ENCODE measurements at places on chromosomes 13 and 19.

- DNase-seq, result peak; percentile 38
Observed at GRCh38 chr19:46766569-46767317, 20.5 kb upstream of the STRN4 start.

- DNase-seq, result no peak
Observed at GRCh38 chr13:97892717-97893116, 60.8 kb upstream of the IPO5 start.

- no peak for DNase-seq
Observed at GRCh38 chr19:54026656-54027055, 35.2 kb downstream of the CACNG6 start.

GRCh38 chr13:106277484-106278154, 257.8 kb downstream of the EFNB2 start:
- no peak for DNase-seq

DNA sequence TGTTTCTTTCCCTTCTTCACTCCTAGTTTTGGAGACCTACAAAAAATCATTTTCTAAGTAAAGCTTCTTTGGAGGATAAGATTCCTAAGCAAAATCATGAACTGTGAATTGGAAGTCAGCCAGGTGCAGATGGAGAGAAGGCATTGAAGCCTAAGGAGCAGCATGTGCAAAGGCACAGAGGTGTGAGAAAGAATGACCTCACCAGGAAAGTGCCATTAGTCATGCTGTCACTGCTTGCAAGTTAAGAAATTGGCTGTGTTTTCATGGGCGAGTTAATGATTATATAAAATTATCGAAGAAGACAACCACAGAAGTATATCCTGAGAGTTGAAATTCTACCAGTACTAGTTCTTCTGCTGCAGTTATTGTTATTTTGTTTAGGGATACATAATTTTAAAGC, 80.3 kb upstream of the KLHL1 start:
- DNase-seq, result no peak

- no peak for DNase-seq
Observed at GRCh38 chr13:31204592-31204991, 4.8 kb downstream of the B3GLCT start.

DNA sequence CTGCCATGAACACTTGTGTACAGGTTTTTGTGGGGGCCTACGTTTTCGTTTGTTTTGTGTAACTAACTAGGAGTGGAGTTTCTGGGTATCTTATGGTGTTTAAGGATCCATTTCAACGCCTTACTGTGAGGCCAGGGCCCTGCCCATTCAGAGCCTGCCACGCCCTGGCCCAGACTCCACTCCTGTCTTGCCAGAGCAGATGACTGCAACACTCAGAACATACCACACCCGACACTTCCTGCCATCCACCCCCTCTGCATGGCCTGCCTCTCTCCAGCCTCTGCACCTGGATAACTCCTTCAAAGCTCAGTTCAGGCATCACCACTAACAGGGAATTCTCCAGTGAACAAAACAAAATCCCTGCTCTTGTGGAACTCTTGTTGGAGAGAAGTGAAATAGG, 43.2 kb downstream of the RGCC start:
- DNase-seq, result no peak

DNA sequence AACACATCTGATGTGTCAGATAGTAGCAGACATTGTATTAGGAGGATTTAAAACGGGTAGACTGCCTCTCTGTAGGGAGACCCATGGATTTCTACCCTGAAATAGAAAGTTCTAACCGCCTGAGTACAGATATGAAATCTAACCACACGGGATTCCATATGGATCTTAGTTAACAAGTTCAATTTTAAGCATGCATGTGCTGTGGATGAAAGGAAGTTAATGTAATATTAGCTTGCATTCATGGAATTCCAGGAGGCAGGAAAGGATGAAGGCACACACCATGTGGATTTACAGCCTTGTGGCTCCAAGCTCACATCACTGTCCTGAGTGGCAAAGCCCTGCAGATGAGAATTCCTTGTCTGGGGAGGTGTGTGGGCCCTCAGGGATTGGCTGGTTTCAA, 120.6 kb upstream of the IRS2 start:
- no peak for DNase-seq

GRCh38 chr19:53549340-53549739, 11.4 kb downstream of the ZNF331 start:
- DNase-seq, result no peak

DNA sequence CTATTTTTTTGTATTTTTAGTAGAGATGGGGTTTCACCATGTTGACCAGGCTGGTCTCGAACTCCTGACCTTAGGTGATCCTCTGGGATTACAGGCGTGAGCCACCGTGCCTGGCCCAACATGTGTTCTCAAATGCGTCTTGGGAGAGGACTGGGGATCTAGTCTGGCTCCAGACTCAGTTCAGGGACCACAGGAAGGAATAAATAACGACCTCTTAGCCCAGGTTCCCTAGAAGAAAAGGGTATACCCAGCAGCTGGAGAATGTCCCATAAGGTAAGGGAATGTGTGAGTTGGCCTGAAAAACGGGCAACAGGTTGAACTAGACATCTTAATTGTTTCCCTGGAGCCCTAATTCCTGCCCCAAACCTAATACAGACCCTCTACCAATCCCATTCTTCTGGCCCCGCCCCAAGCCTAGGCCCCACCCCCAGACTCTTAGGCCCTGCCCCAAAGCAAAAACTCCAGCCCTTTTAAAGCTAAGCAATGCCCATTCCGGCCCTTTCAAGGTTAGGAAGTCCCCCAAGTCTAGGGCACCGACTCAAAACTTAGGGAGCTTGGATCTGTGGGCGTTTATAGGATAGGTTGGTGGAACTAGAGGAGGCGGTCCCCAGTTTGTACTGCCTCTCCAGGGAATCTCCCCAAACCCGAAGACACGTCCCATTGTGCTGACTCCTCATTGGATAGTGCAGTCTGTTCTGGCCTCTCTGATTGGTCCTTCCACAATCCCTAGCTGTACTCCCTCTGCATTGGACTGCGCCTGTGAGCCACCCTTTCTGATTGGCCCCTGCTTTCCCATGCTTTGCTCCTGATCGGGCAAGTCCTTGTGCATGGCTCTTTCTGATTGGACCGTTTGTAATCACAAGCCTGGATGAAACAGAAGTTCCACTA, 5.4 kb upstream of the LRFN1 start:
- DNase-seq, result no peak

DNA sequence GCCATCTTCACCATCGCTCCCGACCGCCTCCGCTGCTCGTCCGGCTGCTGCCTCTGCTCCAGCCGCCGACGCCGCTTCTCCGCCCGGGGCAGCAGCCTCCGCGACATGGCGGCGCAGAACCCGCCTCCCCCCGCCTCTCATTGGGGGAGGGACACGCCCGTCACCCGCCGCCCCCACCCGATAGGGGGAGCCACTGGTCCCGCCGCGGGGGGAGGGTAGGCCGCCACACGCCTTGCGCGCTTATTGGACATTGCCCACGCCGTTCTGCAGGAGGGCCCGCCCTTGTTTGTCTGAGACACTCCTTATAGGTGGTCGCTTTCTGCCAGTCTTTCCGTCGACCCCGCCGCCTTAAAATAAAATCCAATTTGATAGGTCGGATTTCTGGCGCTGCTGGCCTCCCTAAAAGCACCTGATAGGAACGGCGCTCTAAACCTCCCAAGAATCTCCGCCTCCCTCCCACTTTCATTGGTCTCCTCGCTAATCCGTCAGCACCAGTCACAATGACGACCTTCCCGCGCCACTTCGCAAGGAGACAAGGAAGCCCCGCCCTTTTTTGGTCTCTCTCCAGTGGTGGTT, at the start of gene HNRNPL:
Gene HNRNPL, minus strand, starts transcription at position 127 of the 576 bp plus-strand sequence. Its CDS starts 20 bp downstream, at position 107.
- DNase-seq, result peak; percentile 100

GRCh38 chr13:85833921-85834320, 34.7 kb upstream of the SLITRK6 start:
- no peak for DNase-seq

DNA sequence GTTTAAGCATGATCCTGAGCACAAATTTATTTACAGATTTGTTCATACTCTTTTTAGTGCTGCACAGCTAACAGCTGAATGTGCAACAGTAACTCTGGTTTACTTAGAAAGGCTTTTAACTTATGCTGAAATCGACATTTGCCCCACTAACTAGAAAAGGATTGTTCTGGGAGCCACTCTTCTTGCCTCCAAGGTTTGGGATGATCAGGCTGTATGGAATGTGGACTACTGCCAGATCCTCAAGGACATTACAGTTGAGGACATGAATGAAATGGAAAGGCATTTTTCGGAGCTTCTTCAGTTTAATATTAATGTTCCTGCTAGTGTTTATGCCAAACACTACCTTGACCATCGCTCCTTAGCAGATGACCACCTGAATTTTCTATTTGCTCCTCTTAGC, 16.0 kb downstream of the ZNF100 start:
- DNase-seq, result no peak

- peak; percentile 1 for DNase-seq
Observed at GRCh38 chr19:47848823-47849473, 10.1 kb upstream of the TPRX2 start.

DNA sequence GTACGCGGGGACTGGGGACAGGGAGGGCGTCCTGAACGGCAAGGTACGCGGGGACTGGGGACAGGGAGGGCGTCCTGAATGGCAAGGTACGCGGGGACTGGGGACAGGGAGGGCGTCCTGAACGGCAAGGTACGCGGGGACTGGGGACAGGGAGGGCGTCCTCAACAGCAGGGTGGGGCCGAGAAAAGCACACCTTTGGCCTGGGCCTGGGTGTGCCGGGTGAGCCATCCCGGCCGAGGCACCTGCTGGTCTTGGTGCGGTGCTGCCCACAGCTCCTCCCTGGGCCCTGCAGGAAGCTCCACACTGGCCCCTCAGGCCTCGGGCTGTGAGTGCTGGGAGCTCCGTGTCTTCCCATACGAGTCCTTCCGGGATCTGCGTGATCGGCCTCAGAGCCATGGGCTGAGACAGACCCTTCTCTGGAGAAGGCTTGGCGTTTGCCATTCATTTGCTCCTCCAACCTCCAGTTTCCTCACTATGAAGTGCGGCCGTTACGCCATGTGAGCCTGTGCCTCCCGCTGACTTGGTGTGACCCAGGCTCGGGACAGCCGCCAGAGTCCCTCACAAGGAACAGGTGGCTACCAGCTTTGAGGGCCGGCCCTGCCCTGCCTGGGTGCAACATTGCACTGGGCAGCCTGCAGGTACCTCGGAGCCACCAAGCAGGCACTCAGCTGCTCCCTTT, 7.8 kb upstream of the ZNF554 start:
- DNase-seq, result no peak

GRCh38 chr19:18291590-18292461, 10.4 kb upstream of the JUND start:
- peak; percentile 69 for DNase-seq

- DNase-seq, result no peak
Observed at GRCh38 chr13:104694397-104694796, 1628.2 kb upstream of the SLC10A2 start.

DNA sequence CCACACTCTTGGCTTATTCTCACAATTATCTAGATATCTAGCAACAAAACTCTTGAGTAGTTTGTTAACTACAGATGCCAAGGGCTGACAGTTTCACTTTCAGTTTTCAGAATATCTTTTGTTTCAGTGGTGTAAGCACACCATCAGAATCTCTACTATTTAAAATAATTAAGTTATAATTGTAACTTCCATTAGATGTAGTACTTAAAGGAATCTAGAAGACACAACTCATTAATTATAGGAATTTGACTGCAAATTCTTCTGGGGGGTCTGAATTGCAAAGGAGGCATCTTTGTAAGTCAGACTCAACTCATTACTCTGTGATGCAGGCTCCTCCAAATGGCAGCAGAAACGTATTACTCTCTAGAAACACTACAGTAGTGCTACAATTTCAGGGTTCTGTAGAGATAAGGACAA, 44.9 kb upstream of the USPL1 start:
- no peak for DNase-seq

DNA sequence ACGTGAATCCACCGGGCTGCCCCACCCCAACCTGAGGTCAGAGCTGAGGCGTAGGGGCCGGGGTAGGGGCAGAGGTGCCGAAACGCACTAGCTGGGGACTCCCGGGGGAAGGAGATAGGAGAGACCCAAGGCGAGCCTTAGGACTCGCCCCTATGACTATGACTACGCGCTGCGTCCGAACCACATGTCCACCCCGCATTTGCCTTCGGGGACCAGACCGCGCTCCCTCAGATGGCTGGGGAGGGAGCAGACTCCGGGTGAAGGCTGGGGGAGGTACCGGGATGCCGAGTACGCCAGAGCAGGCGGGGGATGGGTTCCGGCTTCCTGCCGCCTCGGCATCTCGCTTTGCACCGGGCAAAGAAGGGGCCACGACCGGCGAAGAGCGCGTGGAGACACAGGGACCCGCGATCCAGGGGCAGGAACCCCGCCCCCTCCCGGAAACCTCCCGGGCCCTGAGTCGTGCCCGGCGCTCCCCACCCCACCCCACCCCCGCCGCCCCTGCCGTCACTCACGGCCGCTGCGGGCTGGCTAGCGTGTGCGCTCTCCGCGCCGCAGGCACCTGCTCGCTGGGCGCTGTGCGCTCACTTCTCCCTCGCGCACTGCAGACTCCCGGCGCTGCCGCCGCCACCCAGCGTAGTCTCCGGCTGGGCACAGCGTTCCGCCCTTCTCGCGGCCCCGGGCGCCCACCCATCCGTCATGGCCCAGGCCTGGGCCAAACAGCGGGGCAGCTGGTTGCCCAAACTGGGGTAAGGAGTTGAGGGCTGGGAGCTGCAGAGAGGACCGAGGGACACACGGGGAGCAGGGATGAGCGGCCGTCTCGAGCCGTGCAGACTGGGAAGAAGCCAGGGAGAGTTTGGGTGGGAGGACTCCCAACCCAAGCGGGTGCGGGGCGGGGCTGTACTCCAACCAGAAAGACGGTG, 622 bp upstream of the VSTM2B start:
- DNase-seq, result no peak

GRCh38 chr13:111304603-111305289, 15.7 kb upstream of the TEX29 start:
- no peak for DNase-seq

GRCh38 chr19:8663920-8664670, 33.7 kb downstream of the NFILZ start:
- DNase-seq, result peak; percentile 5

DNA sequence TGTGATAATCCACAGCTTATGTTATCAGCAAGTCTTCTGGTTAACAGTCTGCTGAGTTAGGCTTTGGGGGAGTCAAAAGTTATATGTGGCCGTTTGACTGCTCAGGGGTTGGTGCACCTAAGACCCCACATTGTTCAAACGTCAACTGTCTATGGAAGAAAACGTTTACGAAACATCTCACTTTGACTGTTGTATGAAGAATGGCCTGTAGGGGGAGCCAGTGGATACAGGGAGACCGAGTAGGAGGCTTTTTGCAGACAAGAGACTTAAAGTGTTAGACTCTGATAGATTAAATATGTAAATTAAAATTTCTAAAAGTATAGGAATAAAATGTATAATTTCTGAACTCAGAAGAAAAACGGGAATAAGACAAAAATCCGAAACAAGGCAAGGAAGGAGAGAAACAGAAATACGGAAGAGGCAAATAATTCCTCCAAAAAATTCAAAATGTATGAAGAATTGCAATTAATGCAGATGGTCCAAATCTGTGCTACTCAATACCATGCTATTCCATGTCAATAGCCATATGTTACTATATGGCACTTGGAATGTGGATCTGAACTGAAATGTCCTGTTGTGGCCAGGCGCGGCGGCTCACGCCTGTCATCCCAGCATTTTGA, 37.8 kb downstream of the TNFSF14 start:
- peak; percentile 71 for DNase-seq
